Stimulated activated CD4-positive, alpha-beta T cell treated with anti-CD3 and anti-CD28 coated beads, Interleukin-4, amount 100 ng/mL, for 1 hour (primary cell): ENCODE measurements at places on chromosomes 13 and 19.

DNA sequence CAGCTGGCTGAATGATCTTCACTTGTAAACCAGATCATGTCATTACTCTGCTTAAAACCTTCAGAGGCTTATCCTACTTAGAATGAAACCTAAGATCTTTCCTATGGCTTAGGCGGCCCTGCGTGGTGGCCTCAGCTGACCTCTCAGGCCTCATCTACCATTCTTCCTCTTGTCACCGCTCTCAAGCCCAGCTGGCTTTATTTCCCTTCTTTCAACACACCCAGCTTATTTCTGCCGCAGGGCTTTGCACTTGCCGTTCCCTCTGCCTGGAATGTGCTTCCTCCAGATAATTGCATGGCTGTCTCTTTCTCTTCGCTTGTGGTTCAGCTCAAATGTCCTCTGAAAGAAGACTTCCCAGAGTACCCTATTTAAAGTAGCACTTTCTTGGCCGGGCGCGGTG is 3.6 kb upstream of the ASF1B start:
- DNase-seq: no peak

DNA sequence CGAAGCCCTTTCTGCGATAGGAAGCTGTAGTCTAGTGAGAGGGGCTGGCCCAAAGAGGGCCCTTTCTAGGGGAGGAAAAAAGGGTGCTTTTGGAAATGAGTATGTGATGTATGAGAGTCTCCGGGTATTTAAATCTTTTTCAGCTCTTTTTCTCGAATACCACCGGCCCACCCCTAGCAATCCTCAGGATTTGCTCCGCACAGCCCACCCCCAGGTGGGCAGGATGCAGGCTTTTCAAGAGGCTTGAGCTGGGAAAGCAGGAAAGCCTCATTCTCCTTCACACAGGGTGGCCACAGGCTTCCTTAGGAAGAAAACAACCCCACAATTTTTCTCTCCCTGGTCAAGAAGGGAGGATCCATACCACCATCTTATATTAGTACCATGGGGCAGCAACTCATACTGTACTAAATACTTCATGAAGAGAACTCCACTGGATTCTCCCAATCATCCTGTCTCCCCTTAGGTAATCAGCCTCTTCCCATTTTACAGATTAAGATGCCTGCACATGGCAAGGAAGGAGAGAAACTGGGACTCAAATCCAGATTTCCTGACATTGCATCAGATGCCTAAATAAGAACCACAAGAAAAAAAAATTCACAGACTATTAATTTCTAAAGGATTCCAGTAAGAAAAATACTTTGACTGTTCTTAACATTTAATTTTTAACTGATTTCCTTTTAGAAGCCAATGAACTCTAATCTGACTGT is 84.4 kb downstream of the STK24 start:
- no peak for DNase-seq

DNA sequence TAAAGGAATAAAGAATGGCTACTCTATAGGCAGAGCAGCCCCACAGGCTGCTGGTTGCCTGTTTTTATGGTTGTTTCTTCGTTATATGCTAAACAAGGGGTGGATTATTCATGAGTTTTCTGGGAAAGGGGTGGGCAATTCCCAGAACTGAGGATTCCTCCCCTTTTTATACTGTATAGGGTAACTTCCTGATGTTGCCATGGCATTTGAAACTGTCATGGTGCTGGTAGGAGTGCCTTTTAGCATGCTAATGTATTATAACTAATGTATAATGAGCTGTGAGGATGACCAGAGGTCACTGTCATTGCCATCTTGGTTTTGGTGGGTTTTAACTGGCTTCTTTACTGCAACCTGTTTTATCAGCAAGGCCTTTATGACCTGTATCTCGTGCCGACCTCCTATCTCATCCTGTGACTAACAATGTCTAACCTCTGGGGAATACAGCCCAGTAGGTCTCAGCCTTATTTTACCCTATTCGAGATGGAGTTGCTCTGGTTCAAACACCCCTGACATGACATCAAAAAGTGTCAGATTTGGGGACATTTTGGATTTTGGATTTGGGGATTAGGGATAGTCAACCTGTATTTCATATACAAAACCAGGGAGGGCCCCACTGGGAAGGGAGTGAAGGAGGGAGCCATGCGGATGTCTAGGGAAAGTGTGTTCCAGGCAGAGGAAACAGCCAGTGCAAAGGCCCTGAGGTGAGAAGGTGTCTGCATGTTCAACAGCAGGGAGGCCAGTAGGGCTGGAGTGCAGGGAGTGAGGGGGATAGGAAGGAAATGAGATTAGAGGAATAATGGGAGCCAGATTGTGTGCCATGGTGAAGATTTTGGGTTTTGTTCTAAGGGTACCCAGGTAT is 10.9 kb downstream of the FXYD5 start:
- no peak for DNase-seq

GRCh38 chr13:45915686-45916439 is 64.3 kb upstream of the SIAH3 start:
- DNase-seq: no peak

- DNase-seq: peak; percentile 68
Observed at GRCh38 chr19:35545855-35546381, 492 bp downstream of the TMEM147 start.
